Activated T-helper 17 cell treated with anti-CD3 and anti-CD28 coated beads, Interleukin-2, amount 50 U/mL, for 72 hours (primary cell): ENCODE measurements at places on chromosomes 2 and 18.

DNA sequence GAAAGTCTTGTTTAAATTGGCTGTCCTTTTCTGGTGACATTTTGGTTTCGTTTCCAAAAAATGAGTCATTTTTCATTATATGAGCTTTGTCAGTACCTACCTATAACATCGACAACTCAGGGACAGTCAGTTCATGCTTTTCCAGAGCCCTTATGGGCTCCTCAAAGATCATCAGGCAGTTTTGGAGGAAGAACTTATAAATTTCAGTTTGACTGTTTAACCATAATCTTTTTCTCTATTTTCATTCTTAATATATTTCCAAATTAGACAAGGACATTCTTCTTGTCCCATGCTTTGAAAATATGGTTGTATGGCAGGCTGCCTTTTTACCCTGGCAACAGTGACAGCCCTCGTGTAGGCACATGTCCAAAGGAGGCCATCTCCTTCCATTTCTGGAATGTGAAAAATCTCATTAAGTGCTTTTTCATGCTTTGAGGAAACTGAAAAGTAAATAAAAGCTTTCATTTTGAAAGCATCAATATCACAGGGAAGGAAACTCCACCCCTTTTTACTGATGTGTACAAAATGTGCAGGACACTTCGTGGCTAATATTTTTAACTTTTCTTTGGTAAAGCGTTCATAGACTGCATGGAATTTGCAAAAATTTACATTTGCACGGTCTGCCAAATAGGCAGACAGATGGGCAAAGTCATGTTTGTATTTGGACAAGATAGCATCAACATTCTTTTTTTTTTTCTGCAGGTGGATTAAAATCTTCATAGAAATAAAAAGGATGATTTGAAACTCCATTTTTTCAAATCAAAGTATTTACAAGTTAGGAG is 7.2 kb upstream of the PROC start:
- ATAC-seq: peak; percentile 79

DNA sequence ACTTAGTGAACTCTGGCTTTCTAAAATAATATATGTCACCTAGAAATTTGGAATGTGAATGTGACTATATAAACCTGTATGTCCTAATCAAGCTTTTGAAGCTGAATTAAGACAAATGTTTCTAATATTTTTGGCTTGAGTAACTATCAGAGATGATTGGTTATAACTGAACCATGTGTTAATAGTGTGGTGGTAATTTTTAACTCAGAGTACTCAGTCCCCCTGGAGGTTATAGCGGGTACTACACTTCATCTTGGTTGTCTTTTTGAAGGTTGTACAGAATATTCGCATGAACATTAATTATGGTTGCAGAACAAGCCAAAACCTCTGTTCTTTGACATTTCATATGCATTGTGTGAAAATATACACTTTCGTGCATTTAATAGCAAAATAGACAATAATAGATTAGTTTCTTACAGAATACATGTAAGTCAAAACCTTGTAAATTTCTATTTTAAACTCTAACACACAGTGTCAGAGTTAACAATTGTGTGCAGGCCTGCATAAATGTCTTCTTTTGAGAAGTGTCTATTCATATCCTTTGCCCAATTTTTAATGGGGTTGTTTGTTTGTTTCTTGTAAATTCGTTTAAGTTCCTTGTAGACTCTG is 86.0 kb downstream of the OSBPL6 start:
- peak; percentile 46 for ATAC-seq

DNA sequence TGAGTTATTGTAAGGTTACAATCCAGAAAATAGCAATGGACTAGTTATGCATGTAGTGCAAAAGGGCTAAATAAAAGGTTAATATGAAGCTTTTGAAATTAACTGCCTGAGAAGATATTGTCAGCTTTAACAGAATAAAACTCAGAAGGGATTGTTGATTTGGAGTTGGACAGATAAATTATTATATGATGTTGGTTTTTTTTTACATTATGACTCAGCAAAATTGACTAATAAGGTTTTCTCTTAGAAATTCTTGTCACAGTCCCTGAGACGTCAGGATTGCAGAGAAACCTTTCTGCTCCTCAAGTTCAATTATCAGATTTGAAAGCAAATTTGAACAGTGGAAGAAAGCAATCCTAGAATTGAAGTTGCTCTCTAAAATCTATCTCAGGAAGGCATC is 946.9 kb downstream of the CBLN2 start:
- no peak for ATAC-seq

GRCh38 chr2:165401285-165401852 is 68.1 kb upstream of the CSRNP3 start:
- no peak for ATAC-seq

GRCh38 chr2:55519938-55520885 is 694 bp downstream of the CFAP36 start:
- ATAC-seq: peak; percentile 54

DNA sequence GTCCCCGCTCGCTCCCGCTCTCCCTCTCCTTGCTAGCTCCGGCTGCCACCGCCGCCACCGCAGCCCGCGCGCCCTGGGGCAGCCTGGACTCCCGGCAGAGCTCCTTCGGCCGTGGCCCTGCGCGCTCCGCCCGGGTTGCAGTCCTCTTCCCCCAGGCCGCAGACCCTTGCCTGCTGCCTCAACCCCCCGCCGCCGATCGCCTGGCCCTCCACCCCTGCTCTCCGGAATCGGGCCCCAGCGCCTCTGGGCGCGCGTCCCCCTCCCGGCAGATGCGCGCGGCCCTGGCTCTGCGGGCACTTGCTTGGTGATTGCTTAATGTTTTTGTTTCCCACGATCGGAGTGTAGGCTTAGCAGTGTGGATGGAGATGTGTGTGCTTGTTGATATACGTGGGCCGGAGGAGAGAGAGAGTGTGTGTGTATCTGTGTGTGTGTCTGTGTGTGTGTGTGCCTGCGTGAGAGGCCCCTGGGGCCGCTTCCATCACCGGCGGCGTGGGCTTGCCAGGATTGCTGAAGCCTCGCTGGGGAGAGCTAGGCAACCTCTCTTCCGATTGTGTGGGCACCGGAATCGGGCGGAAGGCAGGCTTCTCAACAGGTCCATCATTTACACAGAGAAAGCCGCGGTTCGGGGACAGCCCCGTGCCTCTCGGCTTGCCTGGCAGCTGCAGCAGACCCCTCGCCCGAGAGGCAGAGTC is 877 bp downstream of the INHBB start:
- ATAC-seq: no peak

DNA sequence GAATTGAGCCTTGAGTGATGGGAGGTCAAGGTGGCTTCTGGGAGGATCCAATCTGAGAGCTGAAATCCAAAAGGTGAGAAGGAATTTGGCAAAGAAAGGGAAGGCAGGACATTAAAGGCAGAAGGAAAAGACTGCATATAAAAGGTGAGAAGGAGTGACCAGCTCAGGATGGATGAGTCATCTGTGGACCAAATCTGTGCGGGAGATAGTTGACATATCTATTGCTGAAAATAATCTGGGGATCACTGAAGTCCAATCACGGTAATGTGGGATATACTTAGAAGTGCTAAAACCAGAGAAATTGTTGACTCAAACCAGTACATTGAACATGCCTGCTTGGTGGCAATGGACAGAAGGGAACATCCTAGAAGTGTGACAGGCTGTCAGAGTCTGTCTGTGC is 8.0 kb upstream of the PTPN4 start:
- ATAC-seq: no peak

GRCh38 chr2:232576995-232577394 is 26.5 kb downstream of the EIF4E2 start:
- no peak for ATAC-seq

- ATAC-seq: no peak
These were observed 107.4 kb downstream of the POLR1A start for GRCh38 chr2:85998071-85998991.

DNA sequence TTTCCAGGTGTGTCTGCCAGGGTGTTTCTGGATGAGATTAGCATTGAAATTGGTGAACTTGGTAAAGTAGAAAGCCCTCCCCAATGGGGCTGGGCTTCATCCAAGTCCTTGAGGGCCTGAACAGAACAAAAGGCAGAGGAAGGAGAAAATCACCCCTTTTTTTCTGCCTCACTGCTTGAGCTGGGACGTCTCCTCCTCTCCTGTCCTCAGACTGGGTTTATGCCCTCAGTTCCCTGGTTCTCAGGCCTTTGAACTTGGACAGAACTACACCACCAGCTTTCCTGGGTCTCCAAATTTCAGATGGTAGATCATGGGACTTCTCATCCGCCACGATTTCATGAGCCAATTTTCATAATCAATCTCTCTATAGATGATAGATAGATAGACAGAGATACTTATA is 53.7 kb upstream of the BIN1 start:
- no peak for ATAC-seq

- ATAC-seq: no peak
These were observed 5.1 kb upstream of the PAX8 start for GRCh38 chr2:113283704-113284284.
